ENCODE measurements at places on chromosomes 11 and 22.

GRCh38 chr22:17235149-17235655 is 16.0 kb upstream of the ADA2 start:
- DNase-seq = no peak

DNA sequence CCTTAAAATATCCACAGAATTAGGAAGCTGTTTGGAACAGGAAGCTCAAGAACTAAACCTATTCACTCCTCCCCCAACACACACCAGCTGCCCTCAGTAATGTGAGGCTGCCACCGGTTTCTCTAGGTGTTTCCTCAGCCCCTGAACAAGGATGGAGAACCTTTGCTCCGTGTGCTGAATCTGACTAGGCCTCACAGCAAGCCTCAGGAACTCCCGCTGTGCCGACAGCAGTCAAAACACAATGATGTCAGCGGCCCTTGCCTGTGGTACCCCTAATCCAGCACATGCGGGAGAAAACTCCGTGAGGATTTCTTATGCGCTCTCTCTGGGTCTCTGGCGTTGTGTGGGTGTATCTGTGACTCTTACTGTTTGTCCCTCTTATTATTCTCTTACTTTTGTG is 153.3 kb downstream of the EFCAB6 start:
- DNase-seq = no peak

- DNase-seq = no peak
These were observed 1.9 kb downstream of the TBC1D10C start for GRCh38 chr11:67405688-67406339.

DNA sequence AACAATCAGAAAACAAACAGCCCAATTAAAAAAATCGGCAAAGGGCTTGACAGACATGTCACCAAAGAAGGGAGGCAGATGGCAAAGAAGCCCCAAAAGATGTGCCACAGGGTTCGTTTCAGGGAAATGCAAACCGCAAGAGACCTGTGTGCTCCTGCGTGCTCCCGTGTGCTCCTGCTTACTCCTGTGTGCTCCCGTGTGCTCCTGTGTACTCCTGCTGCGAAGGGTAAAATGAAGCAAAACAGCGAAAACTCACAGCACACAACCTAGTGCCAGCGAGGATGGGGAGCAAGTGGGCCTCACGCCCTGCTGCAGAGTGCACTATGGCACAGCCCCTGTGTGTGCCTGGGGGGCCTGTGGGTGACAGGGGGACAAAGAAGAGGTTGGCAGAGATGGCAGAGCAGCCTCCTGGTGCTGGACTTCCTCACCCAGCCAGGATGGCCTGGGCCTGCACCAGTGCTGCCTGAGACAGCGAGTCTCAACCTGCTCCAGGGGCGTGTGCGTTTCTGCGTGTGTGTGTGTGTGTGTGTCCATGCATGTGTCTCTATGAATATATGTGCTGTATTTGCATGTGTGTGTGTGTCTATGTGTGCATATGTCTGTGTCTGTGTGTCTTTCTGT is 14.0 kb downstream of the ASCL2 start:
- no peak for DNase-seq
